ENCODE measurements at places on chromosomes 7 and 10.

DNA sequence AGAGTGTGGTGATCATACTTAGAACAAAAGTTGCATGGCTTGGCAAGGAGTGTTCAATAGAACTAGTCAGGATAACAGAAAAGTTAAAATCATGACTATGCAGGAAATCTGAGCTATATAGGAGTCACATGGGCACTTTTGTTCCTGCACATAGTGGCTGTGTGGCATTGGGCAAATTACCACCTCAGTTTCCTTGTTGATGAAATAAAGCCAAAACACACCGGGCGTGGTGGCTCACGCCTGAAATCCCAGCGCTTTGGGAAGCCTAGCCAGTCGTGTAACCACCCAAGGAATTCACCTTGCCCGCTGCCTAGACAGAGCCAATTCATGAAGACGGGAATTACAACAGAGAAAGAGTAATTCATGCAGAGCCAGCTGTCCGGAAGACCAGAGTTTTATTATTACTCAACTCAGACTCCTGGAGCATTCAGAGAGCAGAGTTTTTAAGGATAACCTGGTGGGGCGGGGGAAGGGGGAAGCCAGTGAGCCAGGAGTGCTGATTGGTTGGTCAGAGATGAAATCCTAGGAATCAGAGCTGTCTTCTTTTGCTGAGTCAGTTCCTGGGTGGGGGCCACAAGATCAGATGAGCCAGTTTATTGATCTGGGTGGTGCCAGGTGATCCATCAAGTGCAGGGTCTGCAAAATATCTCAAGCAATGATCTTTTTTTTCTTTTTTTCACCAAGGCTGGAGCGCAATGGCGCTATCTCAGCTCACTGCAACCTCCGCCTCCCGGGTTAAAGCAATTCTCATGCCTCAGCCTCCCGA lies 6.4 kb upstream of the MKRN1 start:
- DNase-seq: no peak

GRCh38 chr10:16789261-16789660 lies 28.0 kb downstream of the RSU1 start:
- DNase-seq: no peak

DNA sequence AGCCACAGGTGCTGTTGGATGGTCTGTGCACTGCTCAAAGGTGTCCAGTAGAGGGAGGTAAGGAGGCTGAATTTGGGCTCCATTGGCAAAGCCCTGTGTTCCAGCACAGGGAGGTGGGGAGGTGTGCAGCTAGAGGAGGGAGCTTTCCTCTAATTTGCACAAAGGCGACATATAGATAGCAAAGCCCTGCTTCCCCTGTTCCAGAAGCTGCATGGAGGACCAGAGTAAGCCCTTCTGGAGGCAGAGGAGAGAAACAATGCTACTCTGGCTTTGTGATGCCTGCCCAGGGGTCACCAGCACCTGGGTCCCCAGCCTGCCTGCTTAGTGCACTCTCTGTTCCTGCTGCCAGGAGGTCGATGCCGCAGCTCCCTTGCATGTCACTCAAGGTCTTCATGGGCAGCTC lies 3.4 kb upstream of the ARHGAP22 start:
- DNase-seq: peak; percentile 66

DNA sequence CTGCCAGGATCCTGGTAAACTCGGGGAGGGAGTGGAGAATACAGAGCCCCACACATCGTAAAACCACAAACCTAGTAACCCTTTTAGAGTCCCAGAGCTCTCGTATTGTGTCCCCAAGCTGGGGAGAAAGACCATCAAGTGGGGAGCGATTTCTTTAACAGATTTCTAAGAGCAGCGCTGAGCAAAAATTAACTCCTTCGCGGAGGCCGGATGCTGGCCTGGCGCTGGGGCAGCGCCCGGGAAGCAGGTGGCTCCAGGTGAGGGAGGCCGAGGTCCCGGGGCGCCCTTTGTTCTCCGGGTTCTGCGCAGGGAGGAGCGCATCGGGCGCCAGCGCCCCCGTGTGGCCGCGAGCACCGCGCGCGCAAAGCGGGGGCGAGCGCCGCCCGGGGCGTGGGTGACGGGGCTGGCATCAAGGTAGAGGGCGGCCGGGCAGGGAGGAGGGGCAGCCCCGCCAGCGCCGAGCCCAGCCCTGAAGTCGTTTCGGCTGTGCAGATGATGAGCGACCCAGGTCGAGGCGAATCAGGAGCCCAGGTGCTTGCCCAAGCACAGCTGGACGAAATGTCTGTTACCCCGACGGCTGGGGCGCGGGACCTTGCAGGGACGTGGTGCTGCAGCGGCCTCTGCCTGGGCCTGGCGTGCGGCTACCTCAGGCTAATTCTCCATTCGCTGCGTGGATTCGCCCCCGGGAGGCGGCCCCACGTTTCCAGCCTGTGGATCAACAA lies 10.4 kb upstream of the FGFR2 start:
- peak; percentile 9 for DNase-seq

DNA sequence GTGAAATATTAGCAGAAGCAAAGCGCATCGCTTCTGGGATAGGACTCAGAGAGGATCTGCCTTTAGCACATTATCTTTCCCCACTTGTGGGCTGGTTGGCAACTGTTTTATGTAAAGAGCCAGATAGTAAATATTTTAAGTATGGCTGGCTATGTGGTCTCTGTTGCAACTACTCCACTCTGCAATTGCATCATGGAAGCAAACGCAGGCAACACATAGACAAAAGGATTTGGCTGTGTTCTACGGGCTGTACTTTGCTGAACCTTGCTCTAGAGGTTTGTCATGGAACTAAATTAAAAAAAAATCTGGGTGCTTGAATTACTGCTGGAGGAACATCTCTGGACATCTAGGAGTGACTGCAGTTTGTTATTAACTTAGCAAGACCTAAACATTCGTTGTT lies 307.8 kb upstream of the TPK1 start:
- no peak for DNase-seq

GRCh38 chr10:119429771-119430170 lies 112.7 kb downstream of the RGS10 start:
- no peak for DNase-seq

All from myocyte (in vitro differentiated cells).